Stimulated activated CD4-positive, alpha-beta T cell treated with anti-CD3 and anti-CD28 coated beads, TNF-alpha, amount 100 ng/mL, for 1 hour (primary cell): ENCODE measurements at places on chromosomes 5 and 9.

DNA sequence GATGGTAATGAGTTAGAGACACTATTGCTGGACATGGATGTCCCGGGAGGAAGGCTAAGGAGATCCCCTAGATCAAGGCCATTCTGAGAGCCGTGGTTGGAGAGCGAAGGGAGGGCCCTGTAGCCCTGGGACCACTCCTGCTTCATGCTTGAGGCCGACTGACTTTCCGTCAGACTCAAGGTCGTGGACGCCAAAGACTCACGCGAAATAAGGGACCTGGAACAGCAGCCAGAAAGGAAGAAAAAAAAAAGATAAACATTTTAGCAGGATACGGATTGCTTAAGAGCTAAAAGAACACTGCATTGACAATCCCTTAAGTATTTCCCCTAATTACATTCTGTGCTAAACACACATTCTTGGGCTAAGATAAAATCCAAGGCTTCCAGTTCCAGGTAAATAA is 181.2 kb downstream of the GLIS3 start:
- DNase-seq = no peak

GRCh38 chr5:61299261-61299681 is 32.8 kb upstream of the ZSWIM6 start:
- DNase-seq = no peak

DNA sequence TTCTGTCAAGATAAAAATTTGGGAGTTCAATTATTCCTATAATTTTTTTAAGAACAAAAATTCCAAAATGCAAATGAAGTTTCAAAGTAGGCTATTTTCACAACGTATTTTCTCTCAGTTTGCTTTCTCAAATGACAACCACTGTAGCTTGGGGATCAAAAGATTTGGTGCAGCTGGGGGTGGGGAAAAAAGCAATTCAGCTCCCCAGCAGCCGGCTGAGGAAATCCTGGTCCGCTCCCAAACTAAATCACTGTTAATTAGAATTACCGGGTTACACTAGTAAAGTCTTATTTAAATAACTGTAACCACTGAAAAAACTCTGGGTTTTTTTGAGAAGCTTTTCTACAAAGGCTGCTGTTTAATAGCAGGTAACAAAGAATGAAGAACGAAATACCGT is 5.7 kb downstream of the NR6A1 start:
- no peak for DNase-seq

DNA sequence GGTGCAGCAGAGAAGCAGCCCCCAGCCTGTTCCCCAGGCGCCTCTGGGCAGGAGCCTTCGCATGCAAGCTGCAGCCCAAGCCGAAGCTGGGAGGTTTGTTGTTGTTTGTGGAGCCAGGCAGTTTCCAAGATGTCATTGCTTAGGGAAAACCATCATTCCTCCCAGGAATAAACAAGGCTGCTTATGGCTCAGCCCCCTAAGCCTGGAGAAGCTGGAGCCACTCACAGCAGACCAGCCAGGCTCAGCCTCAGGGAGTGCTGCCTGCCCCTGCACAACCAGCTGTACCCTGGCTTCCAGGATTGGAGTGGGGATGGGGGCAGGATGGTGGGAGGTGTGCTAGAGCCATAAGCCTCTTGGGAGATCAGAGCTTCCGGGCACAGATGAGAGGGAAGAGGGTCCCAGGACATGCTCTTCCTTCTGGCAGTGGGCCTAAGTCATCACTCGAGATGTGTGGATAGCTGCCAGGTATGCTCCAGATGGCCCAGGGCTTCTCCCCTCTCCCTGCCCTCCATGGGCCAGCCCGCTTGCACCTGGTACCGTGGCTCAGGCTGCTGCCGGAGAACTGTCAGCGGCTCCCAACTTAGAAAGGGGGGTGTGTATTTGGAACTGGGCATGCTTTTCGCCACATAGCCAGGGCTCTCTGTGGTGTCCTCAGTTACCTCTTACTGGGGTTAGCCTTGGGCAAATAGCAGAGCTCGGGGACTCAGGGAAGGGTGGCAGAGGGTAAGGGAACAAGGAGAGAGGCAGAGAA is 105.2 kb downstream of the RGS3 start:
- no peak for DNase-seq

- DNase-seq = no peak
These were observed 362.7 kb downstream of the CSNK1G3 start for GRCh38 chr5:123874600-123875201.

DNA sequence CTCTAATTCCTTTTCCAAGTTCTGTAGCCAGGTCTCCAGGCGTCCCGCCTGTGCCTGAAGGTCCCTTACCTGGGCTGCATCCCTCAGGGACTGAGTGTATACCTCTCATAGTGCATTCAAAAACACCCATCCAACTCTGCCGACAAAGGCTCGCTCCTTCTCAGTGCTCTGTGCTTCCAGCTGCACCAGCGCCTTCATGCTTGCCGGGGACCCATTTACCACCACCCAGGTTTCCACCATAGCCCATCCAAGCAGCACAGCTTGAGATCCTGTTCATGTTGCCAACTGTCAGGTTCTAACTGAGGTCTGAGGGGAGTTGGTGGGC is 794.5 kb downstream of the EFNA5 start:
- no peak for DNase-seq

DNA sequence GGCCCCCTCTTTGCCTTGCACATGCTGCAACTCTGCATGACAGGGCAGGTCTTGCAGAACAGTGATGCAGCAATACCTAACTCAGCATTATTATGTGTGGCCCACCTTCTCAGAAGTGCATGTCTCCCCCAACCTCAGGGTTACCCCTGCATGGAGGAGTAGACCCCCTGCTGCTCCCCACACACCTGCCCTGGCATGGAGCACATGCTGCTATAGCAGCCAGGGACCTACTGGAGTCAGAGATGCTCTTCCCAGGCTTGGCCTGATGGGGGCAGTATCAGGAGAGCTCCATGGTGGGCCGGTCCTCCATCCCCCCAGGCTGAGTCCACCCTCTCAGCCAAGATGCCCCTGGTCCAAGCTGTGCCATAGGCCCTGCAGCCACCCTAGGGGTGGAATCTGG is 13.2 kb upstream of the BOD1 start:
- no peak for DNase-seq

- DNase-seq = no peak
These were observed 139.3 kb downstream of the LHFPL2 start for GRCh38 chr5:78509145-78509865.

GRCh38 chr9:72025906-72026305 is 34.5 kb downstream of the C9orf57 start:
- DNase-seq = no peak

DNA sequence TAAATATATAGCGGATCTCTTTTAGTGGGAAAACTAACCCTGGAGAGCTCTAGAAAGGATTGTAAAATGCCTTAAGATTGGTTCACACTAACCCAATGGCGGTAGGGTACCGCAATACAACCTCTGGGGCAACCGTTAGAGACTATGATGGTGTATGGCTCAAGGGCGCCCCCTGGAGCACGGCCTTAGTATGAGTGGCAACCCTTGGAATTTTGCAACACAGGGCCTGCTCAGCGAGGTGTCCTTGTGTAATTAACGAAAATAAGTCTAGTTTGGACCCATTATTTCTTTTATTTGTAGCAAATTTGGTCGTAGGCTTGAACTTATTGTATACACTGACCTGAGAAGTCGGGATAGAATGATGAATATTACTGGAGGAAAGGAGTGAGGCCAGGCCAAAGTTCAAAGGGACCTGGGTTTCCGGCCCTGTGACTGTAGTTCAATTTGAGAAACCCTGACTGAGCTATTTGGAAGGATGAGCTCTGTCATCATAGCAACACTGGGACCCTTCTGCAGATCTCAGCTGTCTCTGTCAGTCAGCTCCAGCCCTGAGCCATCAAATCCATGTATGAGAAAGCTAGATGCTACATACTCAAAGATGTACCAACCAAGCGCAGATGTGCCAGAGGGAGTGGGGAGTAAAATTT is 54.8 kb downstream of the CAMK4 start:
- DNase-seq = peak; percentile 93
